Adrenal gland (tissue), 19 donors: ENCODE measurements at places on chromosomes 13 and 19. TPM values are rescaled to one million over a fixed set of nuclear protein-coding genes. Genes with fewer than 3 reads are reported as not detected.

Gene ZNF66
- total RNA-seq: 3.3 TPM

Gene ZNF560
- not detected for total RNA-seq

Gene ZNF793
- total RNA-seq: 6.3 TPM

Gene FFAR2
- total RNA-seq: 0.11 TPM

DNA sequence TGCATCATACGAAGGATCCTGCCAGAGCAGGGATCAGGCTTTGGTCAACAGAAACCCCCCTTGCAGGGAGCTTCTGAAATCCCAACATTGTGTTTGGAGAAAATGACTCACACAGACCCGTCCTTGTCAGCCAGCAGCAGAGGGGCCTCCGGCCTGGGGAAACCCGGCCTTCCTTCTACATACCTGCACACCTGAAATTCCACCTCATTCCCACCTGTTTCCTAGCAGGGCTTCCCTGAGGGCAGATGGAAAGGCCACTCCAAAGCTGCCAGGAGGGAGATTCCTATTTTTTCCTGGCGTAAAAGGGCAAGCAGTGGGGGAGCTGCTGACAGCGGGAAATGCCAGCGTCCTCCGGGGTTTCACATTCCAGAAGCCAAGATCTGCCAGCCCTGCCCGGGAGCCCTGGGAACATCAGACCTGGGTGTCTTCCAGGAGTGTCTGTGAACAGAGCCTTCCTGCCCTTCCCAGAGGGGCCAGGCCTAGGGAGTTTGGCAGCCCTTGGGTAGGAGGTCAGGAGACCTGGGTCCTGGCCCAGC, 3.0 kb upstream of the IGFL1 start:
- no peaks in the 10 kb centered on the region for H3K27me3 ChIP-seq
- peaks cover 16% of the 10 kb centered on the region for H3K4me1 ChIP-seq
- no peaks in the 10 kb centered on the region for H3K36me3 ChIP-seq
- no peak for DNase-seq
- H3K27ac ChIP-seq: no peak overlapping the region

DNA sequence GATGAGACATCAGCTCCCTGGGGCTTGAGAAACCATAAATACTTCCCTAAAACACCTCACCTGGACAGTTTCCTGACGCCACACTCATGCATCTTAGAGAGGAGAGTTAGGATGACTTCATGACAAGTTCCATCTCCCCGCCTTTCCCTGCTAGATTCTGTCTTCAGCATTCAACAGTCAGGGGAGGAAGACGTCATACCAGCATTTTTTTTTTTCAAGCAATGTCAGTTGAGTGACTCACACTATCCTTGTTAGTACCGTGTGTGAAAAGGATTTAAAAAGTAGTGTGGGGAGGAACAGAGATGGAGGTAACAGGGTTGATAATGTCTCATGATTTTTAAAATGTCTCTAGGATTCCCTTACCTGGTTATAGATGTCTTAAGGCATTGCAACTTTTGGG, at the start of gene OR7D2:
Gene OR7D2, plus strand, starts transcription at position 79 of the 400 bp plus-strand sequence. CDS start 6,803 bp downstream, outside the sequence.
- H3K27me3 ChIP-seq: no peaks in the 10 kb centered on the region
- DNase-seq: no peak
- H3K4me1 ChIP-seq: no peaks in the 10 kb centered on the region

- peaks cover 8% of the 10 kb centered on the region for H3K4me1 ChIP-seq
- H3K4me3 ChIP-seq: peak overlapping the region; percentile 54
- no peaks in the 10 kb centered on the region for H3K27me3 ChIP-seq
- DNase-seq: peak; percentile 82
- peak overlapping the region; percentile 89 for H3K27ac ChIP-seq
Observed at GRCh38 chr19:13748169-13748828, 16.0 kb upstream of the MRI1 start.

GRCh38 chr19:3698974-3699740, 1.1 kb downstream of the PIP5K1C start:
- H3K27ac ChIP-seq: peak overlapping the region; percentile 57
- H3K4me1 ChIP-seq: no peaks in the 10 kb centered on the region
- DNase-seq: peak; percentile 59
- H3K27me3 ChIP-seq: no peaks in the 10 kb centered on the region
- peak overlapping the region; percentile 91 for H3K4me3 ChIP-seq

- no peaks in the 10 kb centered on the region for H3K36me3 ChIP-seq
- H3K4me3 ChIP-seq: no peak overlapping the region
- no peak overlapping the region for H3K27ac ChIP-seq
- no peaks in the 10 kb centered on the region for H3K4me1 ChIP-seq
- no peak for DNase-seq
- peaks cover 7% of the 10 kb centered on the region for H3K27me3 ChIP-seq
Observed at GRCh38 chr19:55535965-55536350, 975 bp downstream of the SBK2 start.

DNA sequence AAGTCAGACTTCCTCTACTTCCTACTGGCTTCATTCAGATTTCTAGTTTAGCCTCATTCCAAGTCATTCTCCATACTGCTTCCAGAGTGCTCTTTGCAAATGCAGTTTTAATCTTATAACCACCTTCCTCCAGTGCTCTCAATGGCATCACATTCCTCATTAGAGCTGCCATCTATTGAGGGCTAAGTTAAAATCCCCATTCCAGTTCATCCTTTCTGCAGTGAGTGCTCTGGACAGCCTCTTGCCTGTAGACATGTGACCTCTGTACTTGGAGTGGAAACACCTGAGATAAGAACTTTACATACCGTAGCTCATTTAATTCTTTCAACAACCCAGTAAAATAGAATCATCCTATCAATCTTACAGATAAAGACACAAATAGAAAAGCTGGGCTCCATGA, 57.9 kb upstream of the MAB21L1 start:
- no peaks in the 10 kb centered on the region for H3K36me3 ChIP-seq
- no peaks in the 10 kb centered on the region for H3K4me1 ChIP-seq
- H3K4me3 ChIP-seq: no peak overlapping the region
- H3K27ac ChIP-seq: no peak overlapping the region
- DNase-seq: no peak
- H3K27me3 ChIP-seq: no peaks in the 10 kb centered on the region

DNA sequence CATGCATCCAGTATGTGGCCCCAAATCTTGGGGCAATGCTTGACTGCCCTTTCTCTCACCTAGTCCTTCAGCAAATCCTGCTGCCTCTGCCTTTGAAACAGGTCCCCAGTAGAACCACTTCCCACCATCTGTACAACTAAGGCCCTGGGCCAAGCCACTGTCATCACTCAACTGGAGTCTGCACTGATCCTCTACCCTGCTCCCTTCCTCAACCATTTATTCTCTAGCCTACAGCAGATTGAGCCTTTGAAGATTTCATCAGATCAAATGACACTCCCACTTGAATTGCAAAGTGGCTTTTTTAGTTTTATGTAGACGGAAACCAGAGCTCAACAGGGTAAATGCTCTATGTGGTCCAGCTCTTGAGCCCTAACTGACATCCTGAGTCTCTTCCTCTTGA, 43.5 kb downstream of the ATP8A2 start:
- no peak for DNase-seq
- H3K27me3 ChIP-seq: no peaks in the 10 kb centered on the region

GRCh38 chr13:73961181-73961580, 173.0 kb downstream of the KLF12 start:
- no peaks in the 10 kb centered on the region for H3K4me1 ChIP-seq
- H3K36me3 ChIP-seq: no peaks in the 10 kb centered on the region
- DNase-seq: no peak
- no peak overlapping the region for H3K4me3 ChIP-seq

GRCh38 chr19:7603919-7604318, 8.3 kb downstream of the CAMSAP3 start:
- no peak overlapping the region for H3K4me3 ChIP-seq
- H3K27me3 ChIP-seq: no peaks in the 10 kb centered on the region
- no peak for DNase-seq
- H3K36me3 ChIP-seq: no peaks in the 10 kb centered on the region
